ENCODE measurements at places on chromosomes 12 and 14.

DNA sequence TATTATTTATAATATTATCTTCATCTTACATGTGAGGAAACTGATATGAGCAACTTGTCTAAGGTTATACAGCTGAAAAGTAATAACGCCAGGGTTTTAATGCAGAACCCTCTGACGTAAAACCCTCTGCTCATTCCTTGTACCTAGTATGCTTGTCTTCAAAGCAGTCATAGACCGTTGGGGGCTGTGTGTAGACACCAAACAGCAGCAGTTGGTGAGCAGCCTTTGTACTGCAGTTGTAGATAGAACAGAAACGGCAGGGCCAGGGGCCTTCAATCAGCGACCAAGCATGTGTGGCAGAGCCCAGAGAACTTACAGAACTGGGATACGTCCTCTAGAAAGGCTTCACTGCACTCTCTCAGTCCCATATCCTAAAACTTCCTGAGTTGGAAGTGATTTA lies 28.1 kb downstream of the EVL start:
- no peak for DNase-seq

GRCh38 chr14:67393689-67394088 lies 18.3 kb downstream of the PLEK2 start:
- no peak for DNase-seq

- DNase-seq: no peak
Observed at GRCh38 chr12:130545475-130545874, 170.6 kb downstream of the RIMBP2 start.

DNA sequence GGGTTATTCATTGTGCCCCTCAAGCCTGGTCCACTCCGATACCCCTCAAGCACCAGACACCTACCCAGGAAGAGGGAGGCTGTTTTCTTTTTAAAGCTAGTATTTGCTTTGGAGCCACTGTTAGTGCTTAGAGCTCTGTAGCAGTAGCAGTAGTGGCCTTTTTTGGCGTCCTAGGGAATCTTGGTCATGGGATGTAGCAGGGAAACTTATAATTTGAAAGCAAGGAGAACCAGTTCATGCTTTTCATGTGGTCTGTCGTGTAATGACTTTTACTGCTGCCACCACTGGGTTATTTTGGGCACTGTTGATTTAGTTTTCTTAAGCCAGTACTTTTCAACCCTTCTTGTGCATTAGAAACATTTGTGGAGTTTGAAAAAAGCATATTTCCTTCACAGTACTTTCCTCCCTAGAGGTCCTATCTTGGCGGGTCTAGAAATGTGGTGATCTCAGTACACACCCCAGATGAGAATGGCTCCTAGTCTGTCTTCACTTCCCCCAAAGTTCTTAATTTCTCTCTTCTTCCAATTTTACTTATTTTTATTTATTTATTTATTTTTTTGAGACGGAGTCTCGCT lies 49.7 kb downstream of the MARK3 start:
- DNase-seq: no peak

DNA sequence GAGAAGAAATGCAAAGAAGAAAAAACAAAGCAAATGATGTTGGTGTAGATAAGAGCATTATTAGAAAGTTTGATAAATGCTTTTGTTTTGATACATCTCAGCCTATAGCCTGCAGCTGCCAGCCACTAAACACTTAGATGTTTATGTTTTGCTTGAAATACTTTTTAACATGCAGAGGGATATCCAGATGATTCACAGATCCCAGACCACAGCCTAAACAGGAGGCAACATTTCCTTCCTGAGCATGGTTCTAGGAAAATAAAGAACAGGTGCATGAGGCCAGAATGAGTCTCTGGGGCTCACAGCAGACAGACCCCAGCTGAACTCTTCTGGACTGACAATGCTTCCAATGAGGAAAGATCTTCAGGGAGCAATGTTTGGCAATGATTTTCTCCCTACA lies 103.7 kb upstream of the EEA1 start:
- DNase-seq: no peak

GRCh38 chr14:83291714-83292113 lies 1758.1 kb upstream of the SEL1L start:
- DNase-seq: no peak

- DNase-seq: no peak
Observed at GRCh38 chr12:2501464-2502191, 293.1 kb upstream of the FKBP4 start.
